Kidney tubule cell (primary cell): ENCODE measurements at places on chromosomes 2 and 18.

GRCh38 chr2:1268034-1268433, 145.2 kb upstream of the TPO start:
- peak; percentile 12 for DNase-seq

- peak; percentile 58 for DNase-seq
Measured at GRCh38 chr2:61632276-61633169, 94.4 kb upstream of the XPO1 start.

GRCh38 chr2:104487366-104487765, 366.5 kb upstream of the POU3F3 start:
- no peak for DNase-seq

- no peak for DNase-seq
Measured at GRCh38 chr2:215260097-215260677, 51.7 kb upstream of the ATIC start.

DNA sequence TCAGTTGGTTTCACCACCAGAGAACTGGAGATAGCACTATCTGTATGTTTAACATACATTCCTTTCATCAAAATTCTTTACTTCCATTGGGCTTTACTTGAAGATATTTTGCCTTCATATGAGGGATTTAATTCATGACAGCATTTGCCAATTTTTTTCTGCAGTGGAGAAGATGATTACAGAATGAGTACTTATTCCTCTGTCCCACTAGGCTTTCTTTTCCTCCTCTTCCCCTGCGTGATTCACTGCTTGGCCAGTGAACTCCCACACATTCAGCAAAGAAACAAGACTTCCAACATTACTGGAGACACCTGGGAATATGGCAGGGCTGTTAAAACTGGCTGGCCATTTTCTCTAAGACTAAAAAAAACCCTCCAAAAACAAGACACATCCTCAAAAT, 425.8 kb upstream of the KCNH7 start:
- peak; percentile 35 for DNase-seq

GRCh38 chr2:71461304-71461671, 7.9 kb downstream of the DYSF start:
- no peak for DNase-seq

DNA sequence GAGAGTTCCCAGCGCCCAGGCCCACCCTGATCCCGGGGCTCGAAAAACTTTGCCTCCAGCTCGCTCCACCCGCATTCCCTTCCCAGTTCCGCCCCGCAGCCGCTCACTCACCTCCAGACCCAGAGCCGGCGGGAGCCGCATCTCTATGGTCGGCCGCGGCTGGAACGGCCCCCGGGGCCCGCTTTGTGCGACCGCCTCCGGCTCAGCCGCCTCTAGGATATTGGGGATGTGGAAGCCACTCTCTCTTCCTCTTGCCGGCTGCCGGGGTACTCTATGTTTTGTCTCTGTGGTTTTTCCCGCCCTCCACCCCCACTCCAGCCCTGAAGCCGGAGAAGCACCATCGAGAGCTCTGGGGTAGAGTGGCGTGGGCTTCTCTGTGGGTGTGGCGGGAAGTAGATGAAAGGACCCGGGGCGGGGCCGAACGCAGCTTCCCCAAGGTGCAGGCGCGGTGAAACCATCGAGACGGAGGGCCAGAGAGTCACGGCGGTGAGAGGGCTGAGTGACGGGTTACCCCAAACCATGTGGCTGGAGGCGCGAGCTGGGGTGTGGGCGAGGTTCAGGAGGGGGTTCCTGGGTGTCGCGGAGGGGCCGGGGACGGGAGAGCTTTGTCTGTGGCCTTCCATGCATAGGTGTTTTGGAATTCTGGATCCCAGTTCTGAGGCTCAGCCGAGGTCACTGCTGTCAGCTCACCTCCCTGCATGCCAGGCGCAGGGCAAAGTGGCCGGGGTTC, at the start of the genes BCS1L and ZNF142:
Gene BCS1L, plus strand, starts transcription at position 426 of the 730 bp plus-strand sequence. CDS start 1,305 bp downstream, outside the sequence.
Gene ZNF142, minus strand, starts transcription at position 366 of the 730 bp plus-strand sequence. CDS start 3,194 bp downstream, outside the sequence.
- peak; percentile 93 for DNase-seq

- DNase-seq = no peak
Measured at GRCh38 chr18:55199291-55199963, 240.2 kb upstream of the CCDC68 start.

GRCh38 chr2:160541745-160542144, 48.1 kb upstream of the RBMS1 start:
- DNase-seq = no peak

- DNase-seq = peak; percentile 95
Measured at GRCh38 chr2:201797175-201797840, 9.0 kb upstream of the CDK15 start.

GRCh38 chr18:77144046-77144445, 11.5 kb upstream of the MBP start:
- no peak for DNase-seq

DNA sequence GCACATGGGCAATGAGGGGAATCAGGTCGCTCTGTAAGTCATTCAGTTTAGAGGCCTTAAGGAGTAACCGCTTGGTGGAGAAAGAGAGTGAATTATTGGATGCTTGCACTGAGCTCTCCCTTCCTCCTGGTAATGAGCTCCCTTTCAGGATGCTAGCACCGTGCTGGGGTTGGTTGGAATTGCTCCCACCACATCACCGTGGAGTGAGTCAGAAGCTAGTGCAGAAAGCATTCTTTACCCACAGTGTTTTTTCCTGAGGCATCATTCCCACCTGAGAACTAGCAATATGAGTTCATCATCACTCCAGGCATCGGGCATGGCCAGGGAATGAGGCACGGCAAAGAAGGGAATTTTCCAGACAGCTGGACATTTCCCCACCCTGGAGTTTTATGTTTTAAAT, 57.6 kb downstream of the ITGB6 start:
- DNase-seq = peak; percentile 66

- peak; percentile 44 for DNase-seq
Measured at GRCh38 chr2:217853301-217853881, 149.4 kb downstream of the TNS1 start.

DNA sequence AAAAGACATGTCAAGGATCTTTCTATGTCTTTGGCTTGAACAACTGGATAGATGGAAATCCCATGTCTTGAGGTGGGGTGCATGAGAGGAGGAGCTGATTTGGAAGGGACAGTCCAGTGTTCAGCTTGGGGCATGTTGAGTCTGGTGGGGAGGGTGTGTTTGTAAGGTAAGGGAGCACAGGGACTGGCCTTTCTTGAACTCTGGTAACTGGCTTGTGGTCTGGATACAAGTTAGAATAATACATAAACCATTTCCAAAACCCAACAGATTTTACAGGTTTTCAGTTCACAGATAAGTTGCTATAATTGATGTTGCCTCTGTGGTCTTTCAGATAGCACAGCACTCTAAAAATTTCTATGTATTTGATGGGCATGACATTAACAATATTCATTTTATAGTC, 24.2 kb downstream of the RHBDD1 start:
- DNase-seq = no peak

DNA sequence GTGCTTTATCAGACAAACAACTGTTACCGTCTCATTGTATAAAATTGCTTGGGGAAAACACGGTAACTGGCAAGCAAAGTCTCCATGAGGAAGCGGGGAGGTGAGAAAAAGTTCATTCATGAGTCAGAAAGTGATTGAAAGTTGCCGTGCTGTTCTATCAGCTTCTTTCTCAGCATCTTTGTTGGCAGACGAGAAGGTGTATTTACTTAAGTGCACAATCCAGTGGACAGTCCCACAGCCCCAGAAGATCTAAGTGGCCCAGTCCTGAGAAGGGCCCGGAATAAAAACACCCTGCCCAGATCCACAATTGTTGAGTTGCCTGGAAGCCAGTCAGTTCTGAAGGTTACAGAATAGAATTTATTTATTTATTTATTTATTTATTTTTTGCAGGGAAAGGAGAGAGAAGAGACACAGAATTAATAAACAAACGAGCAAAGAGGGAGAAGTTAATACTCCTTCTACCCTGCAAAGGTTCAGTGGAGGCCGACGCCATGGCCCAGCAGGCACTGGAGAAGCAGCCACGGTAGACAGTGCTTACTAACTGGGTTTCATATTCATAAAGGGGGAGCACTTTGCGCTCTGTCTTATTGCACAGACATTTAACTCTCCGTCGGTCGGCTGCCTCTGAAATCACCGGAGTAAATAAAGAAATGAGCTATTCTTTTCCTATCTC, 676.0 kb upstream of the SALL3 start:
- peak; percentile 6 for DNase-seq
